Pulmonary artery endothelial cell (primary cell): ENCODE measurements at places on chromosomes 2 and 18.

DNA sequence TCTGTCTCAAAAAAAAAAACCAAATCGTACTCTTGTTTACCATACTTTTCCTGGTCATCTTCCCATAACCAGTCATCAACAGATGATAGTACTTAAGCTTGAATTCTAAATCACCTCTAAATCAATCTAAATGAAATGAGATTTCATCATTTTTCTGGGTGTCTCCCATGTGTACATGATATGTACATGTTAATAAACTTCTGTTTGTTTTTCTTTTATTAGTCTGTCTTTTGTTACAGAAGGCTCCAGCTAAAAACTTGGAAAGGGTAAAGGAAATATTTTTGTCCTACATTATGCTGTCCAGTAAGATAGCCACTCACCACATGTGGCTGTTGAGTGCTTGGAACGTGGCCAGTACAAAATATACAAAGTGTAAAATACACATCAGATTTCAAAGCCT is 78.7 kb upstream of the MSH6 start:
- DNase-seq = no peak

DNA sequence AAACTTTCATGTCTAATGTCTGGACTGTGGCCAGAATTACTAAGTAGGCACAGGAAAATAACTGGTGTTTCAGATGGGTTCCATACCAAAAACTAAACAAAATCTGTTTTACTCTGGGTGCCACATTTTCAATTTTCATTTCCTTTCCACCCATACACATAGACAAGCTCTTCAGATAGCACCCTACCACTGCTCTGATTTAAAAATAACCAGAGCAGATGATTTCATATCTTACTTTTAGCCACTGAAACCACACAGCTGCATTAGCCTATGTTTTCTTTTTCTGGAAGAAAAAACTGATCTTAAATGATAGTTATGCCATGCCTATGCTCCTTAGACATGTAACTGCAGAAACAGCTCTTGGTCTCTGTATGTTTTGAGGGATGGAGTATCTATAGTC is 647.6 kb downstream of the CPS1 start:
- DNase-seq = no peak

- no peak for DNase-seq
These were observed 40.1 kb downstream of the FBXO48 start for GRCh38 chr2:68426848-68427579.

DNA sequence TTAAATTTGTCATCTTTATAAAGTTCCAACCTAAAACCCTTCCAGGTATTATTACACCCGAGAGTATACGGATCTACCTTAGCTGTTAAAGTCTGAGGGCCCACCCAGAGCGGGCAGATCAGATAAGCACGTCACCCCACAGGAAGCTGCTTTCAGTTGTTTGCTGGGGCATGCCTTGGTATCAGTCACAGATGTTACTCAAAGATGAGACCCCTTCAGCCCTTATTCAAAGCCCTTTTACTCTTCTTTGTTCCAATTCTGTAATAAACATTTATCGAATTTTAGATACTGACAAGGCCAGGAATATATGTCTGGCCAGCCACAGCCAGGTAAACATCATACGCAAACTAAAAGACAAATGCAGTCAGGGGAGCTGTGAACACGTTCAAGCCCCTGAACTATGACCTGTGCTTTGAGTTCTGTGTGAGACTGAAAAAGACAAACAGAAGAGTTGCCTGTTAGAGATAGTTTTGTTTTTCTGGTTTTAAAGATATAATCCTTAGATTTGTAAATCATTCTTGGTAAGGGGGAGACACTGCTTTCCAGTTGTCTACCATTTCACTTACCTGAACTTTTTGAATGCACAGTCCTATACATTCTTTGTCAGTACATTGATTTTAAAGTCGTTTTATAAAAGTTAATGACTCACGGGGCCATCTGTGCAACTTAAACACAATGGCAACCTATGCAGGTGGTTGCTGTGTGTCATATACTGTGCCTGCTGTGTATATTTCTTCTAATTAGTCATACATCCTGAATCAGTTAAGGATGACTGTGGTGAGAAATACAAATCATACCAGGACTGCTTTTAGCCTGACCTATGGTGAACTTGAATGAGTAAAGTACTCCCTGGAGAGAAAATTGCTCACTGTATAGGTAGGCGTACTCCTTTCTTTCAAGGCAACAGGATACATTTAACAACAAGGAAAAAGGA is 100.5 kb upstream of the ITPRID2 start:
- DNase-seq = peak; percentile 94
